ENCODE measurements at places on chromosomes 3 and 15. TPM values are rescaled to one million over a fixed set of nuclear protein-coding genes. Genes with fewer than 3 reads are reported as not detected.
A peak's percentile ranks its signal among the peaks of the same experiment; 100 is the strongest.

DNA sequence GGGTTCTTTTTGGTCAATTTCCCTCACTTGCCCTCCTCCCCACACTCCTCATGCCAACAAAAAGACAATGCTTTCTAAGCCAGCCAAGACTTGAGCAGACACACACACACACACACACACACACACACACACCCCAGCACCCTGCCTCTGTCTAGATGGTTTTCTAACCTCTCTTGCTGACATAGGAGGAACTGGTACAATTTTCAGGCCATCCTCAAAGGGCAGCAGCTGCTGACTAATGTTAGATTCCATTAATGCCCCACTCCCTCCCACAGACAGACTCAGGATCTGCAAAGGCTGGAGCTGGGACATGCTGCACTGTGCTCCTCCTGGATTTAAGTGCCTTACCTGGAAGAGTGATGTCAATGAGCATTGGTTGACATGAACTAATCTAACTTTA, 438.4 kb downstream of the OCA2 start:
- no peak for DNase-seq

- DNase-seq: no peak
These were observed 28.1 kb downstream of the DCLK3 start for GRCh38 chr3:36736301-36736700.

- no peak for DNase-seq
These were observed 188.8 kb downstream of the ZNF385D start for GRCh38 chr3:21562243-21562642.

- peak; percentile 5 for DNase-seq
These were observed 382.1 kb downstream of the GAP43 start for GRCh38 chr3:116005404-116005803.

DNA sequence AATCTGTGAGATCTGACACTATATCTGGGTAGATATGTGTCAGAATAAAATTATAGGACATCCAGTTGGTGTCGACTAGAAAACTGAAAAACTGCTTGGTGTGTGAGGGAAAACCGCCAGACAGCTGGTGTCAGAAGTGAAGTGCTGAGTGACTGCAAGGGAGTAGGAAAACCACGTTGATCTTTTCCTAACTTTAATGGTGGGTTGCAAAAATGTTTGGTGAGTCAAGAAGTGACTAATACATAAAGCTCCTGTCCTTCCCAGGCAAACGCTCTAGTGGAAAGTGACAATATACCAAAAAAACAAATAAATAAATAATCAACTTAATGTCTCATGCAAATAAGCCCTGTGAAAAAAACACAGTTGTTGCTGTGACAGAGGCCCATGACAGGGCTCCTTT, 7.3 kb upstream of the CD96 start:
- DNase-seq: no peak

TP63 gene
- total RNA-seq: 1.2 TPM
